ENCODE measurements at places on chromosomes 6 and 20.

GRCh38 chr20:15063081-15063480, 725.7 kb upstream of the FLRT3 start:
- no peak for DNase-seq

GRCh38 chr20:17210387-17210786, 16.5 kb upstream of the PCSK2 start:
- DNase-seq, result no peak

DNA sequence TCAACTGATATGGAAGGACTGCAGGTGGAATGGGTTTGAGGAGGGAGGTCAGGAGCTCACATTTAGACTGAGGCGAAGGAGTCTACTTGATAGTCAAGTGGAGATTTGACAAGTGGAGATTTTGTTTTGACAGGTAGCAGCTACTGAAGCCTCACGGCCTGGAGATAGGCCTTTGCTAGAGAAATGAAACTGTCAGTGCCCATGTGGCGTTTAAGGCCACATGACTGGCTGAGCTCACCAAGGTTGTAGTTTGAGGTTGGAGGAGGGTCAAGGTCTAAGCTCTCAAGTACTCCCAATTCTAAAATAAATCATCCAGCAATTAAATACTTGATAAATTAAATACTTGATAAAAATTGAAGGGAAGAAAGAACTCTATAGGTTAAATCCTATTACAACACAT, 80.1 kb upstream of the C6orf118 start:
- DNase-seq, result no peak

DNA sequence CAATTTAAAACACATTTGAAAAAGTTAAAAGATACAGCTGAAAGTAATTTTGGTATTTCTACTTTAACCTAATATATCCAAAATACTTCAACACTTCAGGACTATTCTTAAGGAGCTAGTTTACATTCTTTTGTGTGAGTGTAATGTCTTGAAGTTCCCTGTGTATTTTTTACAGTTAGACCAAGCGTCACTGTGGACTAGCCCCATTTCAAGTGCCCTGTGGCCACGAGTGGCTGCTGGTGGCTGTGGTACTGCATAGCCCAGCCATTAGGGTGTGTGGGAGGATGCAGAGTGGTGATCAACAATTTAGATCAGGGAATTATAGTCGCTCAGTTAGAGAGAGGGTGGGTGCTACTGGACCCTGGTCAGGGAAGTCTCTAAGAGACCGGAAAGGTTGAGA, 869 bp upstream of the CST5 start:
- no peak for DNase-seq

GRCh38 chr6:114162691-114163347, 180.0 kb downstream of the HS3ST5 start:
- DNase-seq, result no peak

GRCh38 chr6:75481394-75481793, 12.2 kb downstream of the FILIP1 start:
- no peak for DNase-seq

DNA sequence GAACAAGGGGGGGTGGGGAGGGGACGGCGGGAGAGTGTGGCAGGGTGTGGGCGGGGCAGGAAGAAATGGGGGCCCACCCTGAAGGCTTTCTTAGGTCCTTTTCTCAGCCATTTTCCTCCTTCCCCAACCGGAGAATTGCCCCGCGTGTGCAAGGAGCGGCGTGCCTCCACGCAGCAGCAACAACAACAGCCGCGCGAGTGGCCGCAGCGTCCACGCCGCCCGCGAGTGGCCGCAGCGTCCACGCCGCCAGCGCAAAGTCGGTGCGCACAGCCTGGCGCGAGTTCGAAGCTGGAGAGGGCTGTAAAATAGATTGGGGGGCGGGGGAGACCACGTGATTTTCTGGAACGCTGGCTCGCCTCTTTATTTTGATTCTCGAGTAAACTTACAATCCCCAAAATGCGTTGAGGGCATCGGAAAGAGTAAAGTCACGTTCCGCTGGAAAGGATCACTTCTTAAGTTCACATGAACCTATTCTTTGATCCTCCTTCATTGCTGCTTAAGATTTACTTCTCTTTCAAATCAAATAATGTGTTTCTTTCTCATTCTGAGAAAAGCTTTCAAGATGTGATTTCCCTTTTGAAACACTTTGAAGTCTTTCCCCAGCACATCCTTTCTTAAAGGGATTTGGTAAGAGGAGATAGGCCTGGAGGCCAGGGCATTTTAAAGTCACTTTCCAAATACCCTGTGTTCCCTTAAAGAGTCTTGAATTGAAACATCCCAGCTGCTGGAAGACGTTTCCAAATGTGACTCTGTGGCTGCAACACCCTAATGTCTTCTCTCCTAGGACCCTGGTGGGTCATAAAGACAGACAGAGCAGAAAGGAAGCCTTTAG, 66.7 kb upstream of the ZNF217 start:
- no peak for DNase-seq

DNA sequence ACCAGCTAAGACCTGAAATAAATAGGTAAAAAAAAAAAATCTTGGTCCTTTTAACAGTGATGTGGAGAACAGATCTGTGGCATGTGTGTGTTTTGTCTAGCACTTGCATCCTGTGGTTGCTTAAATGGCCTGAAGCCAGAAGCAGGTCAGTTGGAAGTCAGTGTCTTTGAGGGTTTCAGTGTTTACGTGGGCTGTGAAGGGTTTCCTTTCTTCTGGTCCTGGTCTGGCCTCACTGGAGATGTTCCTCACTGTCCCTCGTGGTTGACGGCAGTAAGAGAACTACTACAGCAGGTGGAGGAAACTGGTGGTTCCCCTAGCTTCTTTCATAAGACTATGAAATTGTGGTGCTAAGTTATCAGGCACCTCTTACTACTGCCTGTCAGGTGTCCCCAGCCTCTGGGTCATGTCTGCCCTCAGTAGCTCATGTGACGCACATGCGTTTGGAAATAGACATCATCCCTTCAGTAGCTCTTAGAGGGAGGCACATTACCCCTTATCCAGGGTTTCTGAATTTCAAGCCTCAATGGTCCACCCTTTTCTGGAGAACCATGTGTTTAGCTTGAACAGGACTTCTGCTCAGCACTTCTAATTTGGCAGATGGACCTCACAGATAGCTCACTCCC, 59.4 kb upstream of the SCP2D1 start:
- DNase-seq, result no peak

DNA sequence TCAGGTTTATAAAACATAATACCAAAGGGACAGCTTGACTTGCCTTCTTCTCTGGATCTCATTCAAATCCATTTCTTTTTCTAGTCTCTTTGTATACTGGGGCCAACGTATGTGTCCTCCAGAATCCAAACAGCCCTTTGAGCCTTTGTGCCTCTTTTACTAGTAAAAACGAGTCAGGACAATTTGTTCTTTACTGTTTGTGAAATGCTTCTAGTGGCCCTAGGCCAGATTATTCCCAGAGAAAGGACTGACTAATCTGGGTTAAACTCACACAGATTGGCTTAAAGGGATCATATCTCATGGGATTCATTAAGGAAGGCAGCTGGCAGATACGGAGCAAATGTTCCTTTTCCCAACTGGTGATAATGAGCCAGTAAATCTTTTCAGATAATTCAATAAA, 32.1 kb upstream of the MANEA start:
- no peak for DNase-seq

GRCh38 chr20:62913043-62913630, 13.2 kb downstream of the DIDO1 start:
- no peak for DNase-seq
